ENCODE measurements at places on chromosomes 1 and 21.

GRCh38 chr1:84086616-84087015 lies 57.5 kb upstream of the PRKACB start:
- no peak for DNase-seq

DNA sequence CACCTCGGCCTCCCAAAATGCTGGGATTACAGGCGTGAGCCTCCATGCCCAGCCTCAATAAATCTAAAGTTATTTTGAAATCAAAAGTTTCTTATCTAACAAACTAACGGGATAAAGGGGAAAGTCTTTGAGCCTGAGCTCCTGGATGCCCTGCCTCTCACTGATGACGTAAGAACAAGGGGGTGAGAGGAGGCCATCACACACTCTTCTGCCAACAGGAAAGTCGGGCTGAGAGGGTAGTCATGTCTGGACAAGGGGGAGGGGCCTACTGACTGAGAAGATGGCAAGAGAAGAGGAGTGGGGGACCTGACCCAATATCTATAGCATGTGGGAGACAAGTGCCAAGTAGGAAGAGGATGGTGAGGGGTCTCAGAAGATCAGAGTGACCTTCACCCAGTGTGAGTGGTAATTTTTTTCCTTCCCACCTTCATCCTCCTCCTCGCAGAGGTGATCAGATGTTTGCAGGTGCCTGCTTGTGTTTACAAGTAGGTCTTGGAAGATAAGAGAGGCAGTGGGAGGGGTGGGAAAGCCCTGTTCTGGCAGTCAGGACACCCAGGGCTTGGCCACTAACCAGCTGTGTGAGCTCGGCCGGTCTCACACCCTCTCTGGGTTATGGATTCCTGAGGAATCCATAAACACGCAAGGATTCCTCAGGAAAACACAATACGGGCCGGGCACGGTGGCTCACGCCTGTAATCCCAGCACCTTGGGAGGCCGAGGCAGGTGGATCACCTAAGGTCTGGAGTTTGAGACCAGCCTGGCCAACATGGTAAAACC lies 9.6 kb downstream of the UQCRHL start:
- no peak for DNase-seq

DNA sequence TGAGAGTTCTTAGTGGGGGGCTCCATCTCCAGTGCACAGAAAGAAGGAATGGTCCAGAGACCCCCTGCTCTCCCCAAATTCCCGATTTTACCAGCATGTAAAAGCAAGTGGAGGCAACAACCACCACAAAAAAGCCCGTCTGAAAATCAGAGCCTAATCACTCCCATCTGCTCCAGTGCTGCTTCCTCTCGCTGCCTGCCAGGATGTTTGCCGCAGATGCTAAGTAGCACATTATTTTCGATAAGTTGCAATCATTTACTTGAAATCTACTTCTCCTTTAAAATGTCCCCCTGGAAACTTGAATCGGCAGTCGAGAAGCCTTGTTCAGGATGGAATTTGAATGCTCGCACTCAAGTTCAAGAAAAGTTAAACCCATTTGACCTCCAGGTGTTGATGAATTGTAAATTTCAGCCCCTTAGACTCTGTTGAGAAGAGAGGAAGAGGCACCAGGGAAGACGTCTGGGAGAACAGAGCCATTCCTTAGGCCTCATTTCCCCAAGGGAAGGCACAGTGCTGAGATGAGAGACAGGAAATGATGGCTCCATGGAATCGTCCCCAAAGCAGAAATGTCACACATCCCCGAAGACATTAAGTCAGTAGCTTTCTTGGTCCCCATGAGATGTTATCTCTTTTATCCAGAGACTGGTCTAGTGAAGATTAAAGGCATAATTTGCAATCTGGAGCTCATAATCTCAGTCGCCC lies 221.3 kb downstream of the PBX1 start:
- no peak for DNase-seq

DNA sequence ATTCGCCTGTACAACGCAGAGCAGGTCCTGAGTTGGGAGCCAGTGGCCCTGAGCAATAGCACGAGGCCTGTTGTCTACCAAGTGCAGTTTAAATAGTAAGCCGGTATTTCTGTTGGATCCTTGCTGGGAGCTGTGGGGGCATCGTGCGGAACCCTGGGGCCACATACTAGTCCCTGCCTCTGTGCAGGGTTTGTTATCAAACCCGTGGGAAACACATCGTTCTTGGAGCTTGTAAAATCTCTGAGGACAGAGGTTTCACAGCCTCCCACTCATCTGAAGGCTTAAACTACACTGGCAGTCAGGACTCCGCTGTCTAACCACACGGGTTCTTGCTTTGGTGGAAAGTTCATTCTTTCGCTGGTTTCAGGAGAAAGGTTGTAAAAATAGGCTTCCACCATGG lies 11.7 kb downstream of the IFNGR2 start:
- no peak for DNase-seq

GRCh38 chr21:18772404-18772803 lies 368.8 kb upstream of the TMPRSS15 start:
- no peak for DNase-seq

DNA sequence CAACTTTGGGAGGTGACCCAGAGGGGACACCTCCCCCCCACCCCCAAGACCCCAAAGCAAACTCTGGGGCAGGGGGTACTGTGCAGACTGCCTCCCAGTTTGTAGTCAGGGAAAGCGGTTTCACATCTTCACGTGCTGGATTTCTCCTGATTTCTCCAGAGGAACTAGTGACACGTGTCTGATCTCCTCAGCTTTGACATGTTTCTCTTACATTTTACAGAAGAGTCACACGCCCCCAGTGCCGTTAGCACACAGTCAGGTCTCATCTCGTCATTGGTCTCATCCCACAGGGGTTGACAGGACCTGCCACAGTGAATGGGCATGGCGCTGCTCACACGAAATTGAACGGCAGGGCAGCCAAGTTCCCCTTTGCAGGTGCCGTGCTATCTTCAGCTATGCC lies 11.8 kb downstream of the PDPN start:
- no peak for DNase-seq

DNA sequence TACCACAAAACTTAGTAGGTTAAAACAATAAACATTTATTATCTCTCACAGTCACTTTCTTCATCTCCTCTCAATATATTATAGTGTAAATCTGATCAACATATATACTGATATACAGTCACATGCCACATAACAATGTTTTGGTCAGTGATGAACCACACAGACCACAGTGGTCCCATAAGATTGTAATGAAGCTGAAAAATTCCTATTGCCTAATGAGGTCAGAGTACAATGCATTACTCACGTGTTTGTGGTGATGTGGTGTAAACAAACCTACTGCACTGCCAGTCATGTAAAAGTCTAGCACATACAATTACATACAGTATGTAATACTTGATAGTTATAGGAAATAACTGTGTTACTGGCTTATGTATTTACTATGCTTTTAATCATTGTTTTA lies 30.1 kb downstream of the OLFML3 start:
- no peak for DNase-seq

- DNase-seq = no peak
Measured at GRCh38 chr1:54927472-54928240, 40.7 kb upstream of the DHCR24 start.

DNA sequence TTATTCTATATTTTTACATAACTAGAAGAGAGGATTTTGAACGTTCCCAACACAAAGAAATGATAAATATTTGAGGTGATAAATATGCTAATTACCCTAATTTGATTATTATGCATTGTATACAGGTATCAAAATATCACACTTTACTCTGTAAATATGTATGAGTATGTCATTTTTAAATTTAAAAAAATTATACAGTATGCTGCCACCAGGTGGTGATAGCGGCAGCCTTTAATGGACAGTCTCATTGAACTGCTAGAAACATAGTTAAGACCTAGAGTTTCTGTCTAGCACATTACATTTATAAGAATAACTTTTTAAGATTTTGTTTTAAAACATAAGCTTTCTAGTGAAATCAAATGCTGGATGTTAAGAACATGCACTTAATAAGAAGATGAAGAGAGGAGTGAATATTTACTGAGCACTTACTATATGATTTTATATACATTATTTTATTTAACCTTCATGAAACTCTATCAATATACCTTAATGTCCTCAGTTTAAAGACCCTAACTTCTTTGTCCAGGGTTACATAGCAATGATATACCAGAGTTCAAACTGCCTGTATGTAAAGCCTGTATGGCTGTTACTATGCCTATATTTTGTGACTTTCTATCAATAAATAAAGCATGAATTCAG lies 207.1 kb downstream of the NUF2 start:
- no peak for DNase-seq

DNA sequence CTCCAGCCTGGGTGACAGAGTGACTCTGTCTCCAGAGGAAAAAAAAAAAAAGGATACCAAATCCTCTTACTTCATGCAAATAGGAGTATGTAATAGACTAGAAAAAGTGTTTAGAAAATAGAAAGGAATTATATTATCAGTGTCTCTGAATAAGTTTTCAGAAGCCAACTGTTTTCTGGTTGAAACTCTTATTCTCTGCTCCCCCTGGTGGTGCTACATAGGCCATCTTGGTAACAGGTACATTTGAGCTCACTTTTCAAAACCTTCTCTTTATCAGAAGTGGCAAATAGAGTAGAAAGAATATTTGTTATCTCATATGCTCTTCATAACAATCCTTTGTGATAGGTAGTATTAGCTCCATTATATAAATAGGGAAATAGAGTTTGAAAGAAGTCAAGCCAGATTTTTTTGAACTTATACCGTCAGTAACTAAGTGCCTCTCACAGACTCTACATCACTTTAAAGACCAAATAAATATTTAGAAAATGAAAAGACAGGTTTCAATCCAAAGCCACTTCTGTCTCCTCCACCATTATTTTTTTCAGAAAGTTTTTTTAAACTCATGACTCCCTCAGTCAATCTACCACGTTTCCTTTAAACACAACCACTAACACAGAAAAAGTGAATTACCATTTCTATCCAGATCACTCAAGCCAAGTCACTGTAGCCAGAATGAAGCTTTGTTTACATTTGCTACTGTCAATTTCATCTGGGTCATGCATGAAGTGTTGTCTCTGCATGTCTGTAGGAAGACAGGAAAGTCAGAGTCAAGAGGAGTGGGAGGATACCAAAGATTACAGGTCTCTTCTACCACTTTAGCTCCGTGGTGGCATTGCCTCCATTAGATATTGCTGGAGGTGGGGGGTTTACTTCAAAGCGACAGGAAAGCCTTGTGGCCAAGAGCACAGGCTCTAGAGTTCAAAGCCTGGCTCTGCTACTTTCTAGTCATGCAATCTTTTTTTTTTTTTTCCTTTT lies 45.6 kb downstream of the IL23R start:
- no peak for DNase-seq

DNA sequence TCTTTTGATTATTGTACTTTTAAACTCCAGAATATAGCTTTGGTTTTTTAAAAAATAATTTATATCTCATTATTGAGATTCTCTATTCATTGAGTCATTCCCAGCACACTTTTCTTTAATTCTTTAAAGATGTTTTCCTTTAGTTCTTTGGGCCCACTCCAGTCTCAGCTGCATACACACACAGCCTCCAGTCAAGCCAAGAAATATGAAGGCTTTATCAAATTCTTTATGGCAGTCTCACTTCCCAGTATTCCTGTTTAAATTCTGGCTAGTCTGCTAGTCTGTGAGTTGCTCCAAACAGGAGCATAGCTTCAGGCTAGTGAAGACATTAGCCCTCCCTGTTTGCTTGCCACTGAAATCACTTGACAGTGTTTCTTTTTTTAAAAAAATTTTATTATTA lies 61.2 kb downstream of the CRP start:
- DNase-seq = no peak

- DNase-seq = no peak
Measured at GRCh38 chr21:21034036-21034435, 35.8 kb downstream of the NCAM2 start.

DNA sequence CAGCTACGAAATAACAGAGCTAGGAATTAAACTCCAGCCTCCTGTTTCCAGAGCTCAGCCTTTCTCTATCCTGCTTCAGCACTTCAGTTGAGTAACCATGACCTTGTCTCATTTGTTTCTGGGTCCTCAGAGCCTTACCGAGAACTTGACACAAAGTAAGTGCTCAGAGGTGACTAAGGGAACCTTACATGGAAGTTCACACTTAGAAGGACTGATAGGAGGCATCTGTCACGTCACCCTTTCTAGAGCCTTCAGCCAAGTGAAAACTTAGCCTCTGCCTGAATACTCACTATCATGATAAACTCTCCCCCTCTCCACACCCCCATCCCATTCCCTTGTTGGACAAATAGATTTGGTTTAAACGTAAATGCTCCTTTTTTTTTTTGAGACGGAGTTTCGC lies 9.8 kb upstream of the LUZP1 start:
- DNase-seq = no peak

- DNase-seq = no peak
Measured at GRCh38 chr1:241557551-241558193, 25.5 kb downstream of the KMO start.

DNA sequence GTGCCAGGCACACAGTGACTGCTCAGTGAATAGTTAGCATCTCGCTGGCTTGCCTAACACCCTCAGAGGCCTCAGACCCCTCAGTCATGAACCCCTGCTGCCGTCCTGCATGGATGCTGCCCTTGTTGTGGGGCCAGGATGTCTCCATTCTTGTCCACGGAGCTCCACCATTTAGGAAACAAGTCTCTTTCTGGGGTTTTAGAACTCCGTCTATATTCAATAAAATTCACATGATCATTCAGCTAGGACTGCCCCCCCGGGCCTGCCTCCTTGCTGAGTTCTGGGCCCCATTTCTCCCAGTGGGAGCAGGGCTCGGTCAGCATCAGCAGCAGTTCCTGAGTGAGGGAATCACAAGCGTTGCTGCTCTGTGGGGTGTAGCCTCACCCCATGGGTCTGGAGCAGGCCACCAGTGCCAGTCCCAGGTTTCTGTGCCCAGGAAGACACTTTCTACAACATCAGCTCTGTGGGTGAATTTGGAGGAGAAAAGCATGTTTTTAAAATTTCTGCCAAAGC lies 134.1 kb downstream of the RHOU start:
- DNase-seq = no peak

DNA sequence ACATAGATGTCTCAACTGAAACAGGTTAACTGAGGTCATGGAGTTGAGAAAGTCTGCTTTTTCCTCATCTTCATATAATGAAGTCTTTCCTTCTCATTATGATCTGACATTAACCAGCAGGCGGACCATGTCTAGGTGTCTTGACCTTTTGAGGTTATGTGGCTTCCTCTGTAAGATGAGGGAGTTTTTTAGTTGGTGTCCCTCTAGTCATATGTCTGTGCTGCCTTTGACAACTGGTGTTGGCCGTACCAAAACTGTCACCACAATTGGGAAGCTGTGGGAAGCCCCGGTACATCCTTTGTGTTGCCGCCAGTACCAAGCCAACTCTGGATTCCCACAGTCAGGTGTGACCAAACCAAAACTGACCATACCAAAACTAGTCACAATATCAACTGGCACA lies 105.1 kb downstream of the PBX1 start:
- DNase-seq = no peak

DNA sequence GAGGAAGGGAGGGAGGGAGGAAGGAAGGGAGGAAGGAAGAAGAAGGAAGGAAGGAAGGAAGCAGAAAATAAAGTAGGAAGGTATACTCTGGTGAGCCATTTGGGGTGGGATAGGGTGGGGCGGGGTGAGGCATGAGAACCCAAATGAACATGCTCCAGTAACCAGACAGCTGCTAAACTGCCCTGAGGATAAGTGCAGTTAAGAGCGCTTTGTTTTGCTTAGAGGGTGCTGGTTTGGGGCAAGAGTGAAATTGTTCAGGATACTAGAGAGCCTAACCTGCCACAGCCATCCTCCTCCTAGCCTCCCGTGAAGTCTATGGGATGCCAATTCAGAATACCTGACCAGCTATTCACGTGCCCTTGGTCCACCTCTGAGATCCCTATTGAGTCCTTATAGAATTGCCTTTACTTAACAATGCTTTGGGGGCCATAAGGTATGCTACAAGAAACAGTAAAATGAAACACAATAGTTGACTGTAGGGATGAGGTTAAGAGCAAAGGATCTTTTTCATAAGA lies 59.0 kb upstream of the ATF3 start:
- DNase-seq = no peak

GRCh38 chr21:42308161-42308913 lies 6.9 kb downstream of the TFF3 start:
- DNase-seq = no peak
